ENCODE measurements at places on chromosomes 7 and 10.

DNA sequence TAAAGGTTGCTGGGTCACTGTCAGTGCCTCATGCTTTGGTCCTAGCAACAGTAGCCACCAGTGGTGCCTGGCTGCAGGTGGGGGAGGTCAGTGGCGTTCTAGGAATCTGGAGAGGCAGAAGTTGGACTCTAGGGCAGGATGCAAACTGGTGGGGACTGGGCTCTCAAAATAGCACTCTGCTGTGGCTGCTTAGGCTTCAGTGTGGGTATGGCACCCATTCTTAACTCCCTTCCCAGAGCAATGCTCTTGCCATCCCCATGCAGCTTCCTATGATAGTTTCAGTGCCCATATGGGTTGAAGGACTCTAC is 330.8 kb downstream of the PCDH15 start:
- DNase-seq, result no peak

- no peak for DNase-seq
These were observed 88.1 kb upstream of the DDC start for GRCh38 chr7:50653126-50653864.

GRCh38 chr10:70675496-70676161 is 3.3 kb downstream of the ADAMTS14 start:
- DNase-seq, result no peak

- DNase-seq, result no peak
These were observed 397.5 kb upstream of the PRKCQ start for GRCh38 chr10:6977398-6978186.

GRCh38 chr7:118312051-118312450 is 87.5 kb downstream of the ANKRD7 start:
- no peak for DNase-seq

DNA sequence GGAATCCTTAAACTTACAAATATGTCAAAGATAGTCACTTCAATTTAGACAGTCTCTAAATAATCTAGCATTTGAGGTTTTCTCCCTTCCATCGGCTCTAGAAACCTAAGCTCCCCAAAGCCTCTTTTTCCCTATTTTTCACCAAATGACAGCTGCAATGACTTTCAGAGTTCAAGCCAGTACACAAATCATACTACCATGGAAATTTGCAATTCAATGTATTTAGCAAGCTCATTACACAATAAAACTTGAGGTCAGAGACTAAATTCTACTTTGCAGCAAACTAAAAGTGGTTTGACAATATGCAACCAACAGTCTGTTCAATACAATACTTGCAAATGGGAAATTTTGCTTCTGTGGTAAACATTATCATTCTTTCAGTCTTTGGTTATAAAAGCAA is 80.3 kb downstream of the SKIDA1 start:
- no peak for DNase-seq
